ENCODE measurements at places on chromosomes 12 and 14. TPM values are rescaled to one million over a fixed set of nuclear protein-coding genes. Genes with fewer than 3 reads are reported as not detected.

The HHIPL1 gene
- 9.4 TPM for total RNA-seq

The IL25 gene
- total RNA-seq = not detected

The DACT1 gene
- 269 TPM for total RNA-seq

The KRT75 gene
- total RNA-seq = not detected

The IGF1 gene
- total RNA-seq = 4.4 TPM
